ENCODE measurements at places on chromosomes 16 and 17.

GRCh38 chr17:79563237-79564013, 47.4 kb downstream of the RBFOX3 start:
- DNase-seq = no peak

DNA sequence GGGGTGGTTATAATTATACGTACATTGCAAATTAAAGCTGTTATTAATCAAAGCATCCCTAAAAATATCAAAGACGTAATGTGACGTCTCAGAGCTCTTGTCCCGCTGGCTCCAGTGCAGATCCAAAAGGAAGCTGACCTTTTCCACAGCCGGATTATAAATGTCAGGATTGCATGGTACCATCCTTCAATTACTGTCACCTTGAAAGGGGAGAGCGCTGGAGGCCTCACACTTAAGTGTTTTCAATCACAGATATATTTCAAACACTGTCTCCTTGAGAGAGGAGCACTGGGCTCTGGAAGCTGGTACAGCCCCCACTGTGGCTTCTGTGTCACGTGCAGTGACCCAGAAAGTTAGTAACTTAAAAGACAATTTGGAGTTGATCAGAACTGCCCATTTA, 94.2 kb downstream of the AIPL1 start:
- no peak for DNase-seq

- no peak for DNase-seq
Measured at GRCh38 chr17:30279156-30279555, 12.6 kb downstream of the BLMH start.

DNA sequence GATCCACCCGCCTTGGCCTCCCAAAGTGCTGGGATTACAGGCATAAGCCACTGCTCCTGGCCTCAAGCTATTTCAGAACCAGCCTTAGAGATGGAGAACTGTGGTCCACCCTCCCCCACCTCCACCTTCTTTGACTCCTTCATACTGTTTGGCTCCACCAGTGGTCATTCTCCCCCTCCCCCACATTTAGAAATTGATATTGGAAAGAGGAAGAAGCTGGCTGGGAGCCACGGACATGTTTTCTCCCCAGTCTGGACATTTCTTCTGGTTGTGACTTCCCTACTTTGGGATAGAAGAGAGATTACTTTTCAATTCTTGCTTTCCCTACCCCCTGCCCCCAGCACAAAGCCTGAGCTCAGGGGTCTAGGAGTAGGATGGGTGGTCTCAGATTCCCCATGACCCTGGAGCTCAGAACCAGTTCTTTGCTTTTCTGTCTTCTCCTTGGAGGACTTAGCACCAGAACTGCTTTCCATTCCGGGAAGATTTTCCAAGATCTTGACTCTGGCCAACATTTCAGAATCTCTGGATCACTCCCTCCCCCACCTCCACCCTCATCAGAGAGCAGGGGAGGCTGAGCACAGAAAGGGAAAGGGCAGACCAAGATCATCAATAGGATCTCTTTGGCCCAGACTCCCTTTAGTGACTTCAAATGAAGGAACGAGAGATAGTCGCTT, 16.3 kb downstream of the CAVIN1 start:
- no peak for DNase-seq

- DNase-seq = no peak
Measured at GRCh38 chr17:7208027-7208571, 11.5 kb downstream of the DLG4 start.

DNA sequence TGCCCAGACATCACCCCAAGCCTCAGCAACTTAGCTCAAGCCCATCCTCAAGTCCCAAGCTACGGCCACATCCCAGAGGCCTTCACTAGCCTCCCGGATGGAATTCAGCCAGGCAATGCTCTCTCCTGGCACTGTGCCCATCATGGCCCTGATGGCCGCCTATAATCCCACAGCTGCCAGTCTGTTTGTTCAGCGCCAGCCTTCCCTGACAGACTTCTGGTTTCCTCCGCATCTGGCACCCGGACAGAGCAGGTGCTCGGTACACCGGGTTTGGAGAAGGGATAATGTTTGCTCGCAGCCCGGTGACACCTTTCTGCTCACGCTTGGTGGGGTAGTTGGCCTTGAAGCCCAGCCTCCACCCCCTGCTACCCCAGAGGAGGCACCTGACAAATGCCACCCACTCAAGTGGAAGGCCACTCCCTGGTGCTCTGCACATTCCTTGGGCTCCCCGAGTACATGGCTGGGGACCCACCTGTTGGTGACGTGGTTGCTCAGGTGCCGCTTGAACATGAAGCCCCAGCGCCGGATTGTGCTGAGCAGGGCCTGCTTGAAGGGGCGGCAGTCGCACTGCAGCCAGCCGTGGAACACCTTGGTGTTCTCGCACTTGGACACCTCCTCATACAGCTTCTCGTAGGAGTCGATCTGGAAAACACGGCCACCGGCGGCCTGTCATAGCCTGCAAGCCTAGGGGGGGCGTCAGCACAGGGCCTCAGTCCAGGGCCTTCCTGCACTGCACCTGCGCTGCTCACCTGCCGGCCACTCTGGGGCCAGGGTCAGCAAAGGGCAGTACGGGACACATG, 47.1 kb downstream of the DNAH17 start:
- no peak for DNase-seq

DNA sequence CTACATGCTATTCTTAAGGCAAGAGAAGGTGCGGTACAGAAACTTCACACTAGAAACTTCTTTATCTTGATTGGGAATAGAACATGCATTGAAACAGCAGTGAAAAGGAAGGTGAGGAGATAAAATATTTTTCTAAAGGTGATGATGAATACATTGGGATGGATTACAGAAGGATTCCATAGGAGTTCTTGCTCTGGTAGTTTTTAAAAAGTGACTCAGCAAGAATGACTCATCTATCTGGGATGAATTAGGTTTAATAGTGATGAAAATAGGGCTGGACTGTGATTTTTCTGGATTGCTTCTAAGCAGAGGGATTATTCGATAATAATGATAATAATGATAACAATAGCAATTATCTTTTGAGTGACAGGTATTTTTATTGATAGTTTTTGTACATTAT, 65.6 kb upstream of the HS3ST4 start:
- no peak for DNase-seq

DNA sequence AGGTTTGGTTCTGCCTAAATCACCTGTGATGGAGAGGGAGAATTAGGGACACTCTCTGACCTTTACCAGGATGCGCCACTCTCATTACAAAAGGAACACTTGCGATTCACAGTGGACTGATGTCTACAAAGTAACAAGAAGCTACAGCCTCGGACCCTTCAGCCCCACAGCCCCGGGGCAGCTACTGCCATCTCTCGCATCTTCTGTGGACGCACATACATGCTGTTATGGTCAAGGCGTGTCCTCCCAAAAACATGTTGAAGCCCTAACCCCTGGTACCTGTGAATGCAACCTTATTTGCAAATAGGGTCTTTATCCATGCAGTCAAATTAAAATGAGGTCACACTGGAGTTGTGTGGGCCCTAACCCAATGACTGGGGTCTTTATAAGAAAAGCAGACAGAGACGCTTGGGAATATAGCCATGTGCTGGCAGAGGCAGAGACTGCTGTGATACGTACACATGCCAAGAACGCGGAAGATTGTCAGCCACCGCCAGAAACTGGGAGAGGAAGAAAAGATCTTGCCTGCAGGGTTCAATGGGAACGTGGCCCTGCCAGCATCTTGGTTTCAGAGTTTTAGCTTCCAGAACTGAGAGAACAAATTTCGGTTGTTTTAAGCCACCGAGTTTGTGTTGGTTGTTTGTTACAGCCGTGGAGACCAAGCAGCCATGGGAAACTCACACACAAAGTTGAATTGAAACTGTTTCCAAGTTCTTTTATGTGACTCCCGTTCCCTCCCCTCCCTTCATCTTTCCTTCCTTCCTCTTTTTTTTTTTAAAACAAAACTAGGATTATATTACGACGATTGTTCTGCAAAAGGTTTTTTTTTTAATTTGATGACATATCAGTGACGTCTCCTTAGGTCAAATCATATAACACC, 23.1 kb downstream of the ATP2C2 start:
- no peak for DNase-seq

DNA sequence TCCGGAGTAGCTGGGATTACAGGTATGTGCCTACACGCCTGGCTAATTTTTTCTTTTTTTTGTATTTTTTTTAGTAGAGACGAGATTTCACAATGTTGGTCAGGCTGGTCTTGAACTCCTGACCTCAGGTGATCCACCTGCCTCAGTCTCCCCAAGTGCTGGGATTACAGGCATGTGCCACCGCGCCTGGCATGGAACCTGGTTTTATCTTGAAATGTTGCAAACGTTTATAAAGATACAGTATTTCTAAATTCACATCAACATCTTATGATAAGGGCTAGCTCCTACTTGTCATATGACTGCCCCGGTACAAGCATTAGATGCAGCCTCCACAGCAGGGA, 1.5 kb upstream of the IST1 start:
- no peak for DNase-seq

DNA sequence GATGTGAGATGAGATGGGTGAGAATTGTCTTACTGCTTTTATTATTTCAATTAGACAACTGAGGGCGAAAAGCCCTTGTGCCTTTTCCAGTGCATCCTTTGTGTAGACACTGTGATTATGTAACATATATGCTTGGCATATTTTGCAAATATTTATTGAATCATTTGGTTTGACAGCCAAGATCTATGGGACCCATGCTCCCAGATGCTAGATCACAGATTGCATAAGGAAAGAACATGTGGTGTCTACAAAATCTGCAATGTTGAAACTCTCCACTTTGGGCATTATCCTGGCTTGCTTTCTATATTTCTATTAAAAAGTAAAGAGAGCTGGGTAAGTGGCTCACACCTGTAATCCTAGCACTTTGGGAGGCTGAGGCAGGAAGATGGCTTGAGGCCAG, 4.8 kb upstream of the COG1 start:
- DNase-seq = no peak

DNA sequence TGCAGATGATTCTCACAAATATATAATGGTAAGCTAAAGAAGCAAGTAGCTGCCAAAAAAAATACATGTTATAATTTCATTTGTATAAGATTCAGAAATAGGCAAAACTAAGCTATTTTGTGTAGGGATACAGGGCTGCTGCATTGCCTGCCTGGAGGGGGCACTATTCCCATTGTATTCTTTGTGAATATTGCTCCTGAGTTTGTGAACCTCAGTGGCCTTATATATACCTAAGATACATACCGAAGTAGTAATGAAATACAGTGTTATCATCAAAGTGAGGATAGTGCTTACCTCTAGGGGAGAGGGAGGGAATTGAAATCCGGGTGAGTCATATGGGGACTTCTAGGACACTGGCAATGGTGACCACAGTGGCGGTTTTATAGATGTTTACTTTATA, 53.5 kb downstream of the C17orf58 start:
- no peak for DNase-seq

- DNase-seq = peak; percentile 45
Measured at GRCh38 chr16:52912565-52913173, 140.0 kb downstream of the CHD9NB start.

GRCh38 chr17:19868079-19868395, 301 bp upstream of the ULK2 start:
- DNase-seq = no peak

- no peak for DNase-seq
Measured at GRCh38 chr17:14621826-14622614, 321.1 kb downstream of the HS3ST3B1 start.

- DNase-seq = no peak
Measured at GRCh38 chr16:65523283-65523944, 401.6 kb upstream of the CDH11 start.

DNA sequence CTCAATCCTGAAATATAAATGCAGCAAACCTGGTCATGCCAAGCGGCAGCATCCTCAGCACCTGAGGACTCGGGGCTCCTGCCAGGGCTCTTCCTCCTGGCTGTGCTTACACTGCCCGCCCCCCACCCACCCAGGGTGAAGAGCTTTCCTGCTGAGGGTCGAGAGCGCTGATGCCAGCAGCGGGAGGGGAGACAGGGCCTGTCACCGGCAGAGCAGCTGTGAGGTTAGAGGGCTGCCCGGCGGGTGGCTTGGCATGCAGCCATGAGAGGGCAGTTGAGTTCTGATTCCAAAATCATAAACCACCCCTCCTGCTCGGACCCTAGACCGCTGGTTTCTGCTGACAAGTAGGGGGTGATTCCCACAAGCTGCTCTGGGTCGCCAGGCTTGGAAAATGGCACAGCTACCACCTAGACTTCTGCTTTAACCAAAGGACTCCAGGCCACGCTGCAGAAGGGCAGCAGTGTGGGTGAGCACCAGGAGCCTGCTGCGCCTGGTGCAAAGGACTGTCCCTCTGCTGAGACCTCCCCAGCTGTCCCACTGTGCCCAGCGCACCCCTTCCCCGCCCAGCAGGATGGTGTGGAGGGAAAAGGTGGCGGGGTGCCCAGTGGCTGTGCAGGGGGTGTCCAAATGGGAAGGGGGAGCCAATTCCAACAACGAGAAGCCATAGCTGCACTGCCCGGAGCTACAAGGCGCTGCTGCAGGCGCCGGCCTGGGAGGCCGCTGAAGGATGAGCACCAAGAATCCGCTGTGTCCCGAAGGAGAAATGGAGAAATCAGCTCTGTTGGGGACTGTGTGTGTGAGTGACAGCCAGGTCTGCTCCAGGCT, 26.6 kb downstream of the MXRA7 start:
- no peak for DNase-seq

DNA sequence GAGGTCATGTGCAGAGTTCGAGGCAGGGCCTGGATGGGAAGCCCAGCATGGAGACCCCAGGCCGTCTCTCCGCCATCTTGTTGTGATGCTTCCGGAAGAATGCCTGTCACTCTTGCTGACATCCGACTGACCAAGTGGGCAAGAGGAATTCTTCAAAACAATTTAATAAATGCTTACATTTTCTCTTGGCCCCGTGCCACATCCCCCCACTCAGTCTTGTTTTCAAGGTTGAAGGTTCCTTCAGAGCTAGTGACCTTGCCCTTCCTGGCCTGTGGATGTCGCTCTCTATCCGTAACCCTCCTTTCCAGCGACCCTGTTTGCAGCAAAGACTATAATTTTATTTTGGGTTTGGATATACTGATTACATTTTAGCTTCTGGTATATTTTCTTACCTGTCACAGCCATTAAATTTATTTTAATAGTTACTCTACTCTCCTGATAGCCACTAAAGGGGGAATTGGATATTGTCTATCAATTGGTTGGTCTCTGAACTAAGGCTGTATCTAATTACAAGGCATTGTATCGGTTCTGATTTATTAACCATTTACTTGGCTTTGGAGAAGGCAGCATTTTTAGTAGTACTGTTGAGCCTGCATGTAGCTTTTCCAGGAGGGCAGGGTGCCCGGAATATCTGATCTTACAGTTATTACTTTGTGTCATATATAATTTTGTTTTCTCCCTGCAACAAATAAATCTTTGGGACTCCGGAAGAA, 264.5 kb downstream of the WWOX start:
- DNase-seq = no peak

DNA sequence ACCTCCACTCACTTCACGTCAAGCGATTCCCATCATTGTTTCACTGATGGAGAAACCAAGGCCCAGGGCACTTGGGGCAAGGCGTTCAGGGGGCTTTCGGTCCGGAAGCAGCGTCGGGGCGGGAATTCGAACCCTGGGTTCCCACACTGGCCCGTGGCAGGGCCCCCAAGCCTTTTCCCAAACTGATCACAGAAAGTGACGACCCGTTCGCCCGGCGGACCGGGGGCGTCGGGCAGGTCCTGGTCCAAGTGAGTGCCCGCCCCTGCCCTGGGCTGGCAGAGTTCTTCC, 856 bp upstream of the MON1B start:
- no peak for DNase-seq

GRCh38 chr17:903691-904481, 75.7 kb downstream of the NXN start:
- no peak for DNase-seq

Measured in GM10248 (cell line).